GM06990 (cell line): ENCODE measurements at places on chromosomes 11 and 22.
A peak's percentile ranks its signal among the peaks of the same experiment; 100 is the strongest.

GRCh38 chr11:130416530-130416882, 11.9 kb downstream of the ADAMTS8 start:
- no peak for DNase-seq

DNA sequence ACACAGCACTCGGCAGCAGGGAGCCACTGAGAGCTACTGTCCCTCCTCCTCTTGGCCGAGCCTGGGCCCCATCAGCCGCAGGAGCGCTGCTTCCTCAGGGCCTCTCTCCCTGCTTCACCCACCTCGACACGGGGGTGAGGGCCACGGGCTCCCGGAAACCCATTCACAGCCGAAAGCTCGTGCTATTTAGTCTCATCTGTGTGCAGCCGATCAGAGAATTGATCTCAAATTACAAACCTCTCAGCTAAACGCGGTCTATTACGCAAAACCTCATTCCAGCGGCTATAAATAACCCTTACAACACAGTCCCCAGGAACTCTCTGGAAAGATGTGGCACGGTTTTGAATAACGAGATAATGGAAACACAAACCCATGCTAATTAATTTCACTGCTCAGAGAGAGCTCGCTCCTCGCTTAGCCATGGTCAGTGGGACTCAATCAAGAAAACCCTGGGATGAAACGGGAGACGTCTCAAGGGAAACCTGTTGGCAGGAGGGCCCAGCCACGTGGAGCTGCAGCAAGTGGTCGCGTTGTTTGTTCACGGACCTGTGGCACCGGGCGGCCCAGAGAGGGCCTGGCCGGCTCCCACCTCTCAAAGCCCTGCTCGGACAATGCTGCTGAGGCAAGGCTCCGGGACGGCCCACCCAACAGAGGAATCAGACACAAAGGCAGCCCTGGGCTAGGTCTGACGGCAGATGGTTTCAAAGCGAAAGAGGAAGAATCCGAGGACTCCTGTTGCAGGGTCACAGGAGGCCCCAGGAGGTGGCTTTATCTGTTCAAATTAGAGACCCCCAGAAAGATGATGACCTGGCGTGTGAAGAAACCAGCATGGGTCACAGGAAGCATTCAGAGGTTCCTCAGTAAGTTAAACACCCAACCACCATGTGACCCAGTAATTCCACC, 210.5 kb downstream of the CTTN start:
- DNase-seq: no peak

DNA sequence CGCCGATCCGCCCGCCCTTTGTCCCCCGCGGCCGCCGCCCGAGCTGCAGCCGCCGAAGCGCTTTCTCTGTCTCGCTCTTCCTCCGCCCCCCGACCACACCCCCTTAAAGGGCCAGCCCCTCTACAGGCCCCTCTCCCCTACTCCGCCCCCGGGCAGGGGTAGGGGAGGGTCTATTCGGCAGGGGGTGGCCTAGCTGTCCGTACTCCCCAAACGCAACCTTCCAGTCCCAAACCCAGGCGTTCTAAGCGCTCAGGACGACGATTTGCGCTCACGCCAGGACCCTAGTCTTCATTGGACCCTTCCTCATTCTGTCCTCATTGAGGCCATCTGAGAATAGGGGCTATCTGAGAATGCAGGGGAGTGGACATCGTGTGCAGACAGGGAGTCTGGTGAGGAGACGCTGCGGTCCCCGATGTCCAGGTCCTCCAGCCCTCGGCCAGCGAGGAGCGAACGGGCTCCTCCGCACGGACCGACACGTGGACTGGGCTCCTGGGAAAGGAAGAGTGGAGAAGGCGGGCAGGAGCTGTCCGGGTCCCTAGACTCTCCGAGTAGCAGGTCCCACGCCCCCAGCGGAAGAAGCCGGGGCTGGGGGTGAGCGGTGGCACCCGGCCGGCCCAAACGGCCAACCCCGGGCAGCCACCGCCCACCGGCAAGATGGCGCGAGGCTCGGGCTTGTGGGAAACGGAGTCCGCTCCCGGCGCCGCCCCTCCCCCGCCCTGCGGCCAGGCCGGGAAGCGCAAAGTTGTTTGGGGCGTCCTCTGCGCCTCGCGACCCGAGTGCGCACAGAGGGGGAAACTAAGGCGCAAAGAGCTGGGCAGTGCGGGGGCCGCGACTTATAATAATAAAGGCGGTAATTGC, at the start of gene PPP1R14B:
Gene PPP1R14B, minus strand, starts transcription at position 73 of the 858 bp plus-strand sequence. CDS start 270 bp downstream, outside the sequence.
- DNase-seq: peak; percentile 83

- DNase-seq: no peak
These were observed 77.5 kb downstream of the CNTN5 start for GRCh38 chr11:99098258-99098657.

DNA sequence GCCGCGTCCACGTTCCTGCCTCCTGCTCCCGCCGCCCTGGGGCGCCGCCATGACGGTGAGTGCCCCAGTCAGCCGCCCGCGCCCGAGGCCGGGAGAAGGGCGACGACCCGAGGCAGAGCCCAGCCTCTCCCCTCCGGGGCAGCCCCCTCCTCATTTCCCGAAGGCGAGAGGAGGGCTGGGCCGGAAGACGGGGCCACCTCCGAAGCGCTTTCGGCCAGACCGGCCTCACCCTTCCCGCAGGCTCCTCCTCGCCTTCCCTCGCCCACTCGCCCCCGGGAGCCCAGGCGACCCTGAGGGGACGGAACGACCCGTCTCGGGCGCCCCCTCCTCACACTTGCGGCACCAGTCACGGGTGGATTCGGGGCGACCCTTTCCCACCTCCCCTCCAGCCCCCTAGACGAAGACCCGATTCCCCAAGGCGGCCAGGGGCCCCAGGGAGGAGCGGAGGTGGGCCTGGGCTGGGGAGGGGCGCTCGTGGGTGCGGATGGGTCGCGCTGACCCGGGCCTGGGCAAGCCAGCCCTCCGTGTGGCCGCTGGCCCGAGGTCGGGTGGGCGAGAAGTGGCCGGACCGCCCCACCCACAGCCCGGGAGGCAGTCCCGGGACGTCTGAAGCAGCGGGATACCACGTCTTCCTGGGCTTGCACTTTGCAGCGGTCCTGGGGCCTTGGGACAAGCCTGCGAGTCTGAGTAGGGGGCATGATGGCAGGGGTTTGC, 49.7 kb downstream of the TRIOBP start:
- DNase-seq: peak; percentile 28

DNA sequence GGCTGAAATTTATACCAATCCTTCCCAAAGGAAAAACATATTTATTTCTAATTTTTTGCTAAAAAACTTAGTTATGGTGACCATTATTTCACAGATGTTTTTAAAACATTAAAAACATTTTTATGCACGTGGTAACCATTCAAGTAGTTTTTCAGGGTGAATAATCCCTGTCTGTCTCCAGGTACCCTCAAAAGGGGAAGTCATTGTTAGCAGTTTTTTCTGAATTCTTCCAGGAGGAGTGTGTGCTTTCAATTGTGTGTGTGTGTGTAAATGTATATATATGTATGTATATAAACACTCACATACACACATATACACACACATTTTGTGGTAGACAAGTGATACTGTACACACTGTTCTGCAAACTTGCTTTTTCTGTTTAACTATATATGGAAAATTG, 43.9 kb downstream of the MIAT start:
- DNase-seq: no peak

DNA sequence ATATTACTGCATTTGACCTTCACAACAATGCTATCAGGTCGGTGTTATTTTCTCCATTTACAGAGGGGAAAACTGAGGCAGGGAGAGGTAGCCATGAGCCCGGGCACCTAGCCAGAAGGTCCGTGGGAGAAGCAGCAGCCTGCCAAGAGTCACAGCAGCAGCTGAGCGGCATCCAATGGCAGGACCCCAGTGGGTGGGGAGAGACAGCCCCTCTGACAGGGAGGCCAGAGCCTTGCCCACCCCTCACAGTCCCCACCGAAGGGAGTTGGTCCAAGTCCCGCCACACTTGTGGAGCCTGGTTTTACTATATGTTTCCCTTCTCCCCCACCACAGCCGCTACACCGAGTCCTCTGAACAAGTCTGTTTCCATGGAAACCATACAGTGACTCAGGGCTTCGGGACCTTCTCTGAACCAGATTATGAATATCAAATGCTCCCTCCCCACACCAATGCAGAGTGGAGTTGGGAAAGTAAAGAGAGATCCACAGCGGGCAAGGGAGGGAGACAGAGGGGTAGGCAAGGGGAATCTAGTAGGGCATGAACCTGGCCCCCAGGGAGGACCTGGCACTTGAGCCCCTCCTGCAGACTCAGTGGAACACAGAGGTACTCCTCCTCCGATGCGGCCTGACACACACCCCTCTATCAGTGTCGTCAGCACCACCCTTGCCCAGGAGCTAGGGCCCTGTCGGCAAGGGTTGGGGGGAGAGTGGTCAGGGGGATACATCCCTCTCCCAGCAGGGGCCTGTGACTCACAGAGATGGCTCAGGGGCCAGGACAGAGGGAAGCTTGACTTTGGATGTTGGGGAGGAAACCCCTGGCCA, 2.5 kb downstream of the CHST1 start:
- no peak for DNase-seq

- no peak for DNase-seq
These were observed 380 bp upstream of the TTC17 start for GRCh38 chr11:43358279-43358800.

GRCh38 chr11:27211370-27212127, 151.5 kb downstream of the CCDC34 start:
- no peak for DNase-seq

GRCh38 chr11:10538924-10539323, 2.1 kb downstream of the RNF141 start:
- DNase-seq: no peak

GRCh38 chr22:44659140-44659539, 42.9 kb upstream of the PRR5 start:
- no peak for DNase-seq

DNA sequence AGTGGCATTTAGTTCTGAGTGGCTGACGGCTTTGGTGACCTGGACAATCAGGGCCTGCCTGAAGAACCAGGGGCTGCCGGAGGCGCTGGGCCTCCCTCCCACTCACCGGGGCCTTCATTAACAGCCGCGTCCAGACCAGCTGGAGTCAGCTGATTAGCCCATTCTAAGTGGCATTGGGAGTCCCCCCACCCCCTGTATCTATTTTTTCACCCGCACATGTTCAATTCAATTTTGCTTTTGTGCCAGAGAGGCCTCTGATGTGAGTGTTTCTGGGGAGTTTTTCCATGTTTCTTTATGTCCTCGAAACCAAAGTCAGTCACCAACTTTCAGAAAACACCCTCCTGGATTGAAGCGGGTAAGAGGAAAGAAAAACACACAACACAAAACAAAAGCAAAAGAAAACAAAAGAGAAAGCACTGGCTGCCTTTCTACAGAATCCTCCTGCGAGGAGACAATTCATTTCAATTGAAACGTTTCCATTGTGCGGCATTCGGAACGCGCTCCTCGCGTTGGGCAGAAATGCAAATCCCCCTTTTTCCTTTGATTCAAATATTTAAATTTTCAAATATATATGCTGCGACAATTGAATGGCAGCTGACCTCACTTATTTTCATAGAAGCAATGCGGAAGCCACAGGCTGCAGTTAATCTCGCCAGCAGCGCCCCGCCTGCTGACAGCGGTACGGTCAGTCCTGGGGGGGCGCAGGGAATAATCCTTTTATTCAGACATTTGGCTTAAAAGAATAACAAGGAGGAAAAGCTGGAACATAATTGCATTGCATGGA, 17.7 kb downstream of the CDKN1C start:
- DNase-seq: no peak

DNA sequence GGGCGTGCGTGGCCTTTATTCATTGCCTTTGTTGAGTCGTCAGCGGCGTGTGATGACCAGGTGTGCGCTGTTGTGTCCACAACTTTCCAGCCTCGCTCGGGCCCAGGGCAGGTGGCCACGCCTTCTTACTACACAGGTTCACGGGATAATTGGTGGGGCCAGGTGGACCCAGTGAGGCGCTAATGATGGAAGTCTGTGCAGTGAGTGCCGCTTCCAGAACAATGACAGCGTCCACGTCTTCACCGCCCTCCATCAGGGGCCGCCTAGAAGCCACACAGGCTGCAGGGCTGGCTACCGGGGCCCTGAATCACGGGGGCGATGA, 1197.3 kb downstream of the BRD1 start:
- no peak for DNase-seq

DNA sequence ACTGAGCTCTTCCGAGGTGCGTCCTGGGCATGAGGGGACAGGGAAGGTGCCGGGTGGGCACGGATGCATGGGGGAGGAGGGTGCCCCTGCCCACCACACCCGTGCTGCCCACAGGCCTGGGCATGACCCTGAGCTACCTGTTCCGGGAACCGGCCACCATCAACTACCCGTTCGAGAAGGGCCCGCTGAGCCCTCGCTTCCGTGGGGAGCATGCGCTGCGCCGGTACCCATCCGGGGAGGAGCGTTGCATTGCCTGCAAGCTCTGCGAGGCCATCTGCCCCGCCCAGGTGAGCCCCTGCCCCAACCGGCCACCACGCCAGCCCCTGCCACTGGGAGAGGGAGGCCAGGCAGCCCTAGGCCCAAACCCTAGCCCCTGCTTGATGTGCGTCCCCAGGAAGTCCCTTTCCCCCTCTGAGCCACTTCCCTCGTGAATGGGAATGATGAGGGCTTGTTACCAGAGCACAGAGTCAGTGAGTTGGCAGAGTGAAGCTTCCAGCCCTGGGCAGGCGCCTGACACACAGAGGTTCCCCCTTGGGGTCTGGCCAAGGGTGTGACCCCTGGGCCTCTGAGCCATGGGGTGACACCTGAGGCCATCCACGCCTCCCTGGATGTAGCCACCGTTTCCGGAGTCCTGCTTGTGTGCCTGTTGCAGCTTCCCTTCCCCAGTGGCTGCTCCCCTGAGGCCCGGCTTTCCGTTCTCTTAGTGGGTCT, 2.7 kb downstream of the NDUFS8 start:
- DNase-seq: no peak

DNA sequence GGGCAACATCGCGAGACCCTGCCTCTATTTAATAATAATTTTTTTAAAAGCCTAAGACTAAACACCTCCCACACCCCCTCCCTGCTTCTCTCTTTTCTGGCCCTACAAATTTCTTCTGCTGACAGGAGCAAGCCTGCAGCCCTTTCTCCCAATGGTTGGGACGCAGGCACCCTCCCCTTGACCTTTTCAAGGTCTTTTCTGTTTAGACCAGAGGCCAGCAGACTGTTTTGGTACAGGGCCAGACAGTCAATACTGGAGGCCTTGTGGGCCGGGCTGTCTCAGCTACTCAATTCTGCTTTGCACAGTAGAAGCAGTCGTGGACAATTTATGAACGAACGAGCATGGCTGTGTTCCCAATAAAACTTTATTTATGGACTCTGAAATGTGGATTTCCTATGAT, 92.3 kb downstream of the SCN3B start:
- no peak for DNase-seq
